GM23338 (cell line): ENCODE measurements at places on chromosomes 6 and 20.

- no peak for DNase-seq
Measured at GRCh38 chr6:167093922-167094432, 28.9 kb upstream of the CCR6 start.

GRCh38 chr6:139996253-139996834, 621.9 kb upstream of the CITED2 start:
- DNase-seq, result peak; percentile 62

GRCh38 chr6:156687789-156688619, 89.2 kb upstream of the ARID1B start:
- peak; percentile 72 for DNase-seq

GRCh38 chr6:108941859-108942258, 93.6 kb downstream of the ARMC2 start:
- DNase-seq, result no peak

- no peak for DNase-seq
Measured at GRCh38 chr6:129753422-129753821, 43.4 kb upstream of the ARHGAP18 start.

GRCh38 chr20:36929290-36929689, 22.2 kb downstream of the SAMHD1 start:
- no peak for DNase-seq

- DNase-seq, result no peak
Measured at GRCh38 chr6:161434350-161434749, 160.5 kb upstream of the AGPAT4 start.

DNA sequence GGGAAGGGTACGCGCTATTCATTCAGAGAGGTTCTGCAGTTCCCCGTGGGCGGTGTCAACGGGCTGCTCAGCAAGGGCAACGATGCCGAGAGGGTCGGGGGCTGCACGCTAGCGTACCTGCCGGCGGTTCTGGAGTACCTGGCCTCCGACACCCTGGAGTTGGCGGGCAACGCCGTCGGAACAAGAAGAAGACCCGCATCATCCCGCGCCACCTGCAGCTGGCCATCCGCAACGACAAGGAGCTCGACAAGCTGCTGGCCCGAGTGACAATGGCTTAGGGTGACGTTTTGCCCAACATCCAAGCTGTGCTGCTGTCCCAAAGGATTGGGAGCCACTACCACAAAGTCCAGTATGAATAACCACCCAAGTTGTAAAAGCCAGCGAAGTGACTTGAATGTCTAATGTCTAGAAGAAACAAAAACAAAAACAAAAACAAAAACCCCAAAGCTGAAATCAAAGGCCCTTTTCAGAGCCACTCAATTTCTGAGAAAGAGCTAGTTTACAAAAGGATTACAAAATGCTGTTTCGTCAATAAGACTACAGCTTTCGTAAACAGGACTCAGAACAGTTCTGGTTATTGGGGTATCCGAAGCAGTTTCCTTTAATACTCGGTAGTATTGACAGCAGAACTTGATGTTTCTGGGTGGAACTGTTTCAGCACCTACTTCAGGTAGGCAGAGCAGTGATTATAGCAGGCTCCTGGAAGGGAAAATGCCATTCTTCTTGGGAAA, 21.9 kb upstream of the SLC17A4 start:
- peak; percentile 59 for DNase-seq

DNA sequence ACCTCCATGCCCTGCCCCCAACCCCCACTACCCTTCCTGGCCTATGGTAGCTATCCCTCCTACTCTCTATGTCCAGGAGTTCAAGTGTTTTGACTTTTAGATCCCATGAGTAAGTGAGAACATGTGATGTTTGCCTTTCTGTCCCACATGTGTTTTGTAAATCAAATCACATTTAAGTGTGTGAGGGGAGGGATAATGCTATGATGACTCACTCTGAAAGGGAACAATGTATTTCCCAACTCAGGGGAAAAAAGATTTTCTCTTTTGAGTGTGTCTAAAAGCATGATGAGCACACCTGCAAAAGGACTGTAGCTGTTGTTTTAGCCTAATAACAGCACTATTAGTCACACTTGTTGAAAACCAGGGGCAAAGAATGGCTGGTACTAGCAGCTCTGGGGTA, 193.7 kb downstream of the GJA10 start:
- no peak for DNase-seq

- no peak for DNase-seq
Measured at GRCh38 chr6:45387236-45387635, 9.5 kb upstream of the SUPT3H start.

DNA sequence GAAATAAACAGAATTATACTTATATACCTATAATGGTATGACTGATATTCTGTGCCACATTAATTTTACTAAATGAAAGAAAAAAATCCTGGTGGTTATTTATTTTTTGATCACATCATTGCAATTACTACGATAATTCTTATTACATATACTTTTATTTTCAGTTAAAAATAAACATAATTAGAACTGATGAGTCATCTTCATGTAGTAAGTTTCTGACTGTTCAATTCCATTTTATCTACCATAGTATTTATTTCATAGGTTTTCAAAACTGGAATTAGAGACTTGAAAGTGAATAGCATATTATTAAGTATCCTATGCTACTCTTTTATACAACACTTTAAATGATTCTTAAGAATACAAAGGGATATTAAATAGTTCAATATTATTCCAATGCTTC, 80.3 kb downstream of the DTNBP1 start:
- no peak for DNase-seq

- no peak for DNase-seq
Measured at GRCh38 chr6:103675807-103676406, 1183.8 kb downstream of the HACE1 start.

GRCh38 chr6:110408901-110409300, 6.5 kb downstream of the DDO start:
- DNase-seq, result peak; percentile 60

- no peak for DNase-seq
Measured at GRCh38 chr6:148999929-149000468, 253.2 kb downstream of the UST start.

DNA sequence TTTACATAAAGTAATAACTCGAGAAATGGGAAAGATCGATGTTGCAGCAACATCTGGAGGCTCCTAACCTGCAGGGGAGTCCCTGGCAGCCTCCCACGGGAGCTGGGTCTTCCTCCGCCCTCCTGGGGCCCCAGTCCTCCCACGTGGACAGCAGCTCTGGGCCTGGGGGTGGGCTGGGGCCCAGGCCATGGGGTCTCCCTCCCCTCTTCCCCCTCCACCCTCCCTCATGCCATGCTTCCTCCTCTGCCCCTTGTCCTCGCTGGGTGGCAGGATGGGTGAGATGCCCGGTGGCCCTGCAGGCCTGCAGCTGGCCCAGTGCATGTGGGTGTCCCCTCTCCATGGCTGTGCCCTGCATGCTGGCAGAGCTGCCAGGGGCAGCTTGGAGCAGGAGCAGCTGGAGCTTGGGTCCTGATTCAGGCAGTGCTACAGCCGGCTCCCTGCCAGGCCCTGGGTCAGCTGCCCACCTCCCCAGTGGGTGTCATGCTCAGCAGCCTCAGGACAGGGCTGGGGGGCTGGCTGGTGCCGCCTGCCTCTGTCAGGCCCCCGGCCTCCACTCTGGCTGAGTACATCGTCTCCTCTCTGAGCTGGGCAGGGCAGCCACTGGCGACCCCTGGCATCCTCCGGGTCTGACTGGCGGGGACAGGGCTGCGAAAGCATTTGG, 48.9 kb upstream of the BHLHE23 start:
- DNase-seq, result no peak

GRCh38 chr20:61575151-61575937, 323.3 kb downstream of the CDH4 start:
- no peak for DNase-seq

GRCh38 chr6:36594816-36595643, 868 bp downstream of the SRSF3 start:
- peak; percentile 51 for DNase-seq

DNA sequence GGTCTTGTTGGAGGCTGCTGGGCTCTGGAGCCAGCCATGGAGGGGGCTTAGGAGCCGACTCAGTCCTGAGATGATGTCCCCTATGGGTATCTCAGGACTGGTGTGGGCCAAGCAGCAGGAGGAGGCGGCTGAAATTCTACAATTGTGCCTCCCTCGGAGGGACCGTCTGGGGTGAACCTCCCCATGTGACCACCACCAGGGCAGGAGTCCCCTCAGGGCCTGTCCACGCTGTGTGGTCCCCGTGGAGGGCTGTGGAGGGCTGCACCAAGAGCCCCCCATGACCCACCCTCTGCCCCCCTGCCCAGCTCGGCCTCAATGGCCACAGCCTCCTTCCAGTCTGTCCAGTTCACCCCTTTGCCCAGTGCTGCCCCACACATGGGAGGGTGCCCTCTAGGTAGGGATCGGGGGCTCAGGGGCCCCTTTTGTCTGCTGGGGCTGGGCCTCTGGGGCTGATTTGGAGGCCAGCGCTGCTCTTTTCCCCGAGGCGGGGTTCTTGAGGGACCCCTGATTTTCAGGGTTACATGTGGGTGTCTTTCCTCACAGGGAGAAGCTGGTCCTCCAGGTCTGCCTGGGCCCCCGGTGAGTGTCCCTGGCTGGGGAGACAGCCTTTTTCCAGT, 1.2 kb downstream of the COL9A3 start:
- DNase-seq, result no peak

DNA sequence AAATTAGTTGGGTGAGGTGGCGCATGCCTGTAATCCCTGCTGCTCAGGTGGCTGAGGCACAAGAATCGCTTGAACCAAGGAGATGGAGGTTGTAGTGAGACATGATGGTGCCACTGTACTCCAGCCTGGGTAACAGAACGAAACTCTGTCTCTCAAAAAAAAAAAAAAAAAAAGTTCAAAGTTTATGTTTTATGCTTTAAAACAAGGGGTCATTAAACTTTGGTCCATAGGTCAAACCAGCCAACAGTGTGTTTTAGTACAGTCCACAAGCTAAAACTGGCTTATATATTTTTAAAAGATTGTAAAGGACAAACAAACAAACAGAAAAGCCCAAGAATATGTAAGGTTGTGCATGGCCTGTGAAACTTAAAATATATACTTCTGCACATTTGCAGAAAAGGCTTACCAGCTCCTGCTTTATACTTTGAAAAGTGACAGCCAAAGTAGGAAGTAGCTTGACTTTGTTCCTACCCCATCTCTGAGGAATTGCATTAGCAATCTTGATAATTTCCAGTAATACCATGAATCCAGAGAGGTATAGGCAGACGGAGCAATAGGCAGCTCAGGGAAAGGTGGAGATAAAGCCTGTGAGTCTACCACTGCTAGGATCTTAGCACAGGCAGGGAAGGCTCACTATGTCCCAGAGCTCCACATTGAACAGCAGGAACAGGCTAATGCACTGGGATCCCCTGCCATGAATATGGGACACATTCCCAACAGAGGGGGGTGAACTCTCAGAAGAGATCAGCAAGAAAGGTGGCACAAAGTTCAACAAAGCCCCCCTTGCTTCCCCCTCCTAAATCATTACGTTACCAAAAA, 30.5 kb downstream of the MCM8 start:
- no peak for DNase-seq

- DNase-seq, result no peak
Measured at GRCh38 chr6:150443621-150444020, 74.8 kb downstream of the IYD start.

DNA sequence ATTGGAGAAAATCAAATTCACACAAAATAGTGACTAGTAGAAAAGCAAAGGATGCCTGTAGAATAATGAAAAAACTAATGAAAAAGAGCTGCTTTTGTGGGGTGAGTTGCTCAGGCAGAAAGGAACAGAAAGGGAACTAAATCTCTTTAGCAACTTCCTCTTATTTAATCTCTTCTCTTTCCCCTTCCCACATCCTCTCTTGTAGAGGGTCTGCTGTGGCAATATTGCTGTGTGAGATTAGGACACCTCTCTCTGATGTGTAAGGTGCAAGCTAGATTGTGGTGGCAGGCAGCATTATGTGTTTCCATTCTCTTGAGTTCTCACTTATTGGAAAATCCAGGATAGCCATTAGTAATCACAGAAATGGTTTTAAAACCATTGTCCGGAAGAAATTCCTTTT, 49.7 kb downstream of the SYNE1 start:
- no peak for DNase-seq

- peak; percentile 77 for DNase-seq
Measured at GRCh38 chr6:23659125-23659524, 466.9 kb upstream of the NRSN1 start.

GRCh38 chr6:46370622-46371021, 120.6 kb downstream of the RCAN2 start:
- no peak for DNase-seq

DNA sequence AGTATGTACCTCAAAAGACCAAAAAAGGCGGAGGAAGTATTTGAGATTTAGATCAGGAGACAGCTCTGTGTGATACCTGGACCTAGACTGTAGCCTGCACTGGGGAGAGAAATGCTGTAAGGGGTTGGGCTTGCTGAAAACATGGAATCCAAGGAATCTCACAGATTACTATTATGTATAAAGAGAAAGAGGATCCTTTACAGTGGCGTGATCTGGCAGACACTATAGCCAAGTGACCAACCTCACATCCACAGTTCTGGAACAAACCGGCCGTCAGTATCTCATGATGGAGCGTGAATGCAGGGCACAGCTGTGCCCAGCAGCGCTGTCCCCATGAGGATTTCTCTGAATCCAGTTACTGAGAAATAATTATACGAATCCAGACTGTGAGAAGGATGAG, 12.3 kb downstream of the DDX27 start:
- DNase-seq, result no peak

DNA sequence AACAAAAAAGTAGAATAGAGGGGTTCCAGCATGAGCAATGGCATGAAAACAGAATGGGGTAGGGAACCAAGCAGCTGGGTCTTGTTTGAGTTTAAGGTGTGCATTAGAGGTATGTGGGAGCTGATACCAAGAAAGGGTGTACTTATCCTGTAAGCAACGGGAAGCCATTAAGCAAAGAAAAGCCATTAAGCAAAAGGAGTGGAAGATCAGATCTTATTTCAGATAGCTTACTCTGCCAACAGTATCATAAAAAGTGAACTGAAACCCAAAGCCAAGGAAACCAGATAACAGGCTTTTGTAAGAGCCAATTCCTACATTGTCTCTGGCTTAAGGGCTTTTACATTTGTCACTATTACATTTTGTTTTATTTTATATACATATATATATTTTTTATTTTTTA, 21.3 kb upstream of the BEND6 start:
- DNase-seq, result no peak
